ENCODE measurements at places on chromosomes 7 and 10. TPM values are rescaled to one million over a fixed set of nuclear protein-coding genes. Genes with fewer than 3 reads are reported as not detected.
A peak's percentile ranks its signal among the peaks of the same experiment; 100 is the strongest.

- H3K27me3 ChIP-seq: no peaks in the 10 kb centered on the region
- no peak for DNase-seq
- H3K27ac ChIP-seq: no peak overlapping the region
- no peak overlapping the region for H3K4me3 ChIP-seq
Observed at GRCh38 chr7:124881981-124882380, 47.6 kb downstream of the POT1 start.

- no peaks in the 10 kb centered on the region for H3K27me3 ChIP-seq
- no peaks in the 10 kb centered on the region for H3K36me3 ChIP-seq
Observed at GRCh38 chr7:154774303-154774969, 228.5 kb downstream of the PAXIP1 start.

TSPAN12 gene
- 75.6 TPM for total RNA-seq

KCNIP2 gene
- total RNA-seq: 862 TPM

DNA sequence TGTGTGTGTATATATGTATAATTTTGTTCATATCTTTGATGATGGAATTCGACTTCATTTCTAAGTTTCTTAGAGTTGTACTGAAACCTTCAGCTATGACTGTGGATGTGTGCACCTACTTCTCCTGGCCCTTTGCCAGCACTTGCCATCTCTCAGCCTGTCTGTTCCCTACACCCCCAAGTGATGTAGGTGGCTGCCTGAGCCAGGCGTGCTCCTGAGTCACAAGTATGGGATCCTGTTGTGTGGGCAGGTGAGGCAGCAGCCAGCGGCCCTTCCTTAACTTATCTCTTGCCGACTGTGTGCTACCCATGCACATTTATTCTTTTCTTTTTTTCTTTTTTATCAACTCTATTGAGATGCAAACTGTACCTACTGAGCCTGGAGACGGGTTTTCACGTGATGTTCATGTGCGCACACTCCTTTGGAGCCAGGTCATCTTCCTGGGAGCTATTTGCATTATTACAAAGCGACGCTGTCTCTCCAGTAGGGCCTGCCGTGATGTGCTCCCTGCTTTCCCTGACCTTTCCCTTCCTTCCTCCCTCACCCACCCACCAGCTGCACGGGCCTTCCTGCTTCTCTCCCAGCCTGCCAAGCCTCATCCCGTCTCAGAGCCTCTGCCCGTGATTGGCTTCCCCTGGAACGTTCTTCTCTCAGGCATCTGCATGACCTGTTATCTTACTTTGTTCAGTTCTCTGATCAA is 31.3 kb upstream of the GALNT11 start:
- H3K4me1 ChIP-seq: peaks cover 3% of the 10 kb centered on the region
- no peak overlapping the region for H3K4me3 ChIP-seq
- no peak overlapping the region for H3K27ac ChIP-seq
- H3K27me3 ChIP-seq: no peaks in the 10 kb centered on the region

NPC1L1 gene
- total RNA-seq: not detected

SH2D4B gene
- total RNA-seq: not detected

- no peak overlapping the region for H3K27ac ChIP-seq
- no peaks in the 10 kb centered on the region for H3K4me1 ChIP-seq
- H3K27me3 ChIP-seq: peaks cover 8% of the 10 kb centered on the region
Observed at GRCh38 chr7:128150223-128150865, 90.7 kb upstream of the LEP start.

- DNase-seq: no peak
- no peak overlapping the region for H3K4me3 ChIP-seq
- no peaks in the 10 kb centered on the region for H3K4me1 ChIP-seq
- H3K36me3 ChIP-seq: no peaks in the 10 kb centered on the region
Observed at GRCh38 chr10:127462643-127463295, 86.3 kb upstream of the NPS start.

DNA sequence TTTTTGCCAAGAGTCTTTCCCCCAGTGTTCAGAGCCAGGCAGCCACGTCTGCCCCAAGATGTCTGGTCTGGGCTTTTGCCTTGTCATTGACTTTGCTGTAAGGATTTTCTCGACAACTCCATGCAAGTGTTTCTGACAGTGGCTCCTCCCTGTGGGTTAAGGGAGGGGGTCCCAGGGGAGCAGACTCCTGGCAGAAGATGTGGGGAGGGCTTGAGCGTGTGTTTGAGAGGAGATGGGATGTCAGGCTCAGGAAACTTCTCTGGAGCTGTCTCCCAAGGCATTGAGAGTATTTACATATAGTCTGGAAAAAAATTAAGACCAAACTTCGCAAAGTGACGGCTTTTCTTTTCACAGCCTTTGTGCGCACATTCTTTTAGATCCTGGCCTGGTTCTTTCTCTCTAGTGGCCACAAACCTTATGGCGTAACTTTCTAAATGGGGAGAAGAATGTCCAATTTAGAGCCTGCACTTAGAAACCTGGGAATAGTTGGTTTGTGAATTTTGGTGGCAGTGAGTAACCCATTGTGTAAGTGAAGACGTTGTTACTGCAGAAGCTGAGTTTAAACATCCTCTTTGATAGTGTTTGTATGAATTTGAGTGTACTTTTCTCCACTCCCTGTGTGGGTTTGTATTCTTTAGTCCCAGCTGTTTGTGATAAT is 201.5 kb downstream of the LRMDA start:
- H3K27me3 ChIP-seq: no peaks in the 10 kb centered on the region
- DNase-seq: peak; percentile 59
- no peak overlapping the region for H3K4me3 ChIP-seq
- no peak overlapping the region for H3K27ac ChIP-seq
- no peaks in the 10 kb centered on the region for H3K4me1 ChIP-seq
